Esophagus mucosa (tissue), 1 donor: ENCODE measurements at places on chromosomes 4 and X. TPM values are rescaled to one million over a fixed set of nuclear protein-coding genes. Genes with fewer than 3 reads are reported as not detected.

- ATAC-seq, result no peak
Measured at GRCh38 chr4:98746530-98746929, 88.1 kb upstream of the TSPAN5 start.

DNA sequence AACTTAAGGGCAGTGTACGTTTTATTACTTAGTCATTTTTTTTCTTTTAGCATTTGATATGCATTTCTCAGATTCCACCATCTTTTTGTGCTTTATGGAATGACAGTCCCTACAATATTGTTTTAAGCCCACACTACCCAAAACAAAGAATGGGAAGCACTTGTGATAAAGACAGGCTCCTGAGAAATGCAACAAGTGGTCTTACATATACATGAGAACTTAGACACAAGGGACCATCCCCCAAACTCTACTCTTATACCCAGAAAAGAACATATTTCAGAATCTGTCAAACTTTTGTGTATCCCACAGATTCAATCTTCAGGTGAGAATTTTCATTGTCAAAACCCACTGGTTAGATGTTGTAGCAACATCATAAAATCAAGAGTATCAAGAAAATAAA is 491.1 kb downstream of the AFF2 start:
- no peak for ATAC-seq

- peak; percentile 37 for ATAC-seq
Measured at GRCh38 chr4:67892253-67892652, 8.5 kb upstream of the TMPRSS11D start.

DNA sequence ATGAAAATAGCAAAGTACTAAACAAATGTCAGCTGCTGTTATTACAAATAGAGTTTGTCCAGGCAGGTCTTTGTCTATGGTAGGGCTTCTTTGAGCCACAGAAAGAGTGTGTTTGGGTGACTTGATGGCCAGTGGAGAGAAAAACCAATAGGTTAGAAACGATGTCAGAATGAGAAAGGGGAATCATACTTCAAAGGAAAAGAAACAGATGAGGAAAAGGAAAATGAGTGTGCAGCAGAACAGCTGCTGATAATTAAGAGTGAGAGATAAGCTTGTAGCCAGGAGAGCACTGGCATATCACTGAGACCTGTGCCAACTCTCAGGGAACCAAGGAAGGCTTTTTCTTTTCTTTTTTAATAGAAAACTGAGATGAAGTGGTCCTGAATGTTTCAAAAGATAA is 257.2 kb downstream of the ARHGAP24 start:
- no peak for ATAC-seq

GRCh38 chr4:102431608-102431961 is 69.6 kb upstream of the NFKB1 start:
- ATAC-seq, result no peak

SYTL5 gene
- total RNA-seq, result 3.9 TPM
